SW 1271 (cell line): ENCODE measurements at places on chromosomes 6 and 20.

DNA sequence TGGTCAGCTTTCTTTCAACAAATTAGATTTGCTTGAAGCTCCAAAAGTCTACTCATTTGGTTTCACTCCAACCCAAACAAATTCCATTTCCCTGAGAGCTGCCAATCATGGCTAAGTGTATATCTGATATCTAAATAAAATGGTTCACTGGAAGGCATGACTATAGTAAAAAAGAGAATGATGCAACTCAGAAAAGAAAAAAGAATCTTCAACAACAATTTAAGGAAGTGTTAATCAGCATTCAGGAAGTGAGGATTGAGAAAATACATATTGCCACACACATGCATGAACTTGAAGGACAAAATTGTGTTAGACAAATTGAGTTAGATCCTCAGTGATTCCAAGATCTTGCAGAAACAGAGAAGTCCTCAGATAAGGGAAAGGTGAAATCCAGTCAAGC, 972.9 kb upstream of the FLRT3 start:
- DNase-seq, result no peak

- no peak for DNase-seq
Measured at GRCh38 chr6:139364302-139364981, 10.0 kb downstream of the CITED2 start.

DNA sequence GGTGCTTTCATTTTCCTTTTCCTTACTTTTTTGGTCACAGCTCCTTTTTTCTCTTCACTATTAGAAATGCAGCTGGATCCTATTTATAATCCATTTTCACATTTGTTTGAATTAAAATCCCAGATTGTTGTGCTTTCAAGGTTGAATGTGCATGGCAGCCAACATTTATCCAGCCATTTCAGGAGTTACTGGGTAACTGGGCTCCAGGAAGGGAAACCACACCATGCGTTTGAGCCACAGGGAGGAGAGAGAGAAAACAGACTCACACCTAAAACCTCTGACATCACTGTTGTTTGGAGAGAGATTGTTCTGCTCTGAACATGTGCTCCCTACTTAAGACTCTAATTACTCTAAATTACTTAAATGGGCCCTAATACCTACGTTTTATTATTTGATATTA, 173.4 kb downstream of the BMP2 start:
- DNase-seq, result no peak

GRCh38 chr6:155201461-155202226, 62.2 kb upstream of the CLDN20 start:
- DNase-seq, result no peak

DNA sequence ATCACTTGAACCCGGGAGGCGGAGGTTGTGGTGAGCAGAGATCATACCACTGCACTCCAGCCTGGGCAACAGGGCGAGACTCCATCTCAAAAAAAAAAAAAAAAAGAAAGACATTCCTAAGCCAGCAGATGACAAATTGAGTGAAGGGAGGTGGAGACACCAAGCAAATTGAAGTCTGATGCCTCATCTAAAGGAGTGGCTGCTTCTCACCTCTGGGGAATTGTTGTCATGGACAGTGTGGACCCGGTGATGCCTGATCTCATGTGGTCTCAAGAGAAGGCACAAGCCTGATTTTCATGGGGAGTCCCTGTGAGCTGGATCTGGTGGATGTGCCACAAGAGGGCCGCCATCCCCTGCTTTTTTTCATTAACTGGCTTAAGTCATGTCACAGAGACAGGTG, 272.0 kb downstream of the ZNF217 start:
- peak; percentile 7 for DNase-seq

GRCh38 chr6:138681627-138682026, 91.9 kb upstream of the CCDC28A start:
- no peak for DNase-seq

GRCh38 chr6:152746172-152746553, 4.4 kb upstream of the VIP start:
- DNase-seq, result no peak

- no peak for DNase-seq
Measured at GRCh38 chr6:28607990-28608389, 82.3 kb downstream of the GPX5 start.

- no peak for DNase-seq
Measured at GRCh38 chr20:64041040-64041780, 5.2 kb downstream of the C20orf204 start.

DNA sequence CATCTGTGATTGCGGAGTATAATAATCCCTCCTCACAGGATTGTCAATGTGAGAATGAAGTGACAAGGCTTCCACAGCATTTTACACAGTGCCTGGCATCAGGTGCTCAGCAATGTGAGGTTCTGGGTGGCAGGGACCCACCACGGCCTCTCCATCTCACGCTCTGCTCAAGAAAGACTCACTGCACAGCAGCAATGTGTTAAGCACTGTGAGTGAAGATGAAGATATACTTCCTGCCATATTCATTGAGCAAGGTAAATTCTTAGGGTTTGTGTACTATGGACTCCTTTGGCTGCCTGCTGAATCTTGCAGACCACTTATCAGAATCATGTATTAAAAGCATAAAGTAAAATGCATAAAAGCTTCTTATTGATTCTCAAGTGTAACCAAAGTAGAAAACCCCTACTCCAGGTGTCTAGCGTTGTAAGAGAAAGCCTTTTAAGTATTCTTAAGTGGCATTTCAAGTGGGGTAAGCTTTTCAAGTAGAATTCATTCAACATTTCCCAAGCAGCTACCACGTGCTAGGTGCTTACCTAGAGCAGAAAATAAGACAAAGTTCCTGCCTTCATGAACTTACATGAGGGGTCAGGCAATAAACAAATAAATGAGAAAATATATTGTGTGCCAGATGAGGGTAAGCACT, 17.0 kb upstream of the MEP1A start:
- no peak for DNase-seq

GRCh38 chr6:91293395-91293794, 706.5 kb upstream of the MAP3K7 start:
- DNase-seq, result no peak

DNA sequence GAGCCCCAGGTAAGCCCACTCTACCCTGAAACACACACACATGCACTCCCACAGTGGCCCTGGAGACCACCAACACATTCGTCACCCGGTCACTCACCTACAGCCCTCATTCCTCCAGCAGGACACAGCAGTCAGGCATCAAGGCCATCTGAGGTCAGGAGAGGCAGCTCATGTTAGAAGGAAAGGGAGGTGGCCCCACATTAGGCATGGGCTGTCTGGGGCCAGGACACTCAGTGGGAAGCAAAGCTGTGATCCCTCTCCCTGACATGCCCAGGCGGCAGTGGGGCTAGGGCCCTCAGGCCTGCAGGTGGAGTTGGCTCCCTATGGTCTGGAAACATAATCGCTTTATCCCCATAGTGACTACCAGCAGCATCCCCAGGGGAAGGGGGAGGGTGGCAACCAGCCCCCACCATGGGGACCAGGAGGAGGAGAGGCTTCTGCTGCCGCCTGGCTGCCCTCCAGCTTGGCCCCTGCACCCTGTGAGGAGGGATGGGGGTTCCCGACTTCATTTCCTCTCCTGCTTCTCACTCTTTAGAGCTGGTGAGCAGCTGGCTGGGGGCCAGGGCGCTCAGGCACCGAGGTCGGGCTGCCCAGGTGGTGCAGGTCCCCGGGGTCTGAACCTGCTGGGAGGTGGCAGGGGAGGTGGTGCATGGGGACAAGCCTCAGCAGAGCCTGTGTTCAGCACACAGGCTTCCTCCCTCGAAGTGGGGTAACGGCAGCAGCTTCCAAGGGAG, 76.6 kb upstream of the CST7 start:
- no peak for DNase-seq

GRCh38 chr6:169981969-169982368, 230.5 kb downstream of the ERMARD start:
- DNase-seq, result no peak

GRCh38 chr6:12947151-12947871, 230.7 kb downstream of the PHACTR1 start:
- DNase-seq, result no peak

- peak; percentile 71 for DNase-seq
Measured at GRCh38 chr20:64038565-64039292, 2.7 kb downstream of the C20orf204 start.

DNA sequence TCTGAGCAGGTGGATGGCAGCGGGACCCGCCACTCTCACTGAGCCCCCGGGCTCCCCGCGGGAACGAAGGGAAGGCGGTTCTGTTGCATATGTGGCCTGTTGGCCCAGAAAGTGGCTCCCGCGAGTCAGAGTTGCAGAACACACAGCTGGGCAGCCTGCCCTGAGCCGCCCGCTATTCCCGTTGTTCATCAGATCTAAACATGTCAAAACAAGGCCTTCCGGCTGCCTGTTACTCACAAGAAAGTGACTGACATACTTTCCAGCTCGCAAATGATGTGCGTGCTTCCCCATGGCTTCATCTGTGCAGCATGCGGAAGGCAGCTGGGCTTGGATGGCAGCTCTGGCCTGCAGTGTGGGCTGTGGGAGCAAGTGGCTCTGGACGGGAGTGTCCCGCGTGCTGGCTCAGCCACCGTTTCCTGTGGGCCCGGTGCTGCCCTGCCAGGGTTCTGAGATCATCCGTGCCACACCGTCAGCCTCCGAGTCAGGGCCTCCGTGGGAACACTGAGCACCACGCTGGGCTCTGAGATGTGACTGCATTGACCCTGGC, 227.3 kb downstream of the ERMARD start:
- DNase-seq, result no peak

- no peak for DNase-seq
Measured at GRCh38 chr20:24704899-24705298, 235.5 kb downstream of the SYNDIG1 start.

DNA sequence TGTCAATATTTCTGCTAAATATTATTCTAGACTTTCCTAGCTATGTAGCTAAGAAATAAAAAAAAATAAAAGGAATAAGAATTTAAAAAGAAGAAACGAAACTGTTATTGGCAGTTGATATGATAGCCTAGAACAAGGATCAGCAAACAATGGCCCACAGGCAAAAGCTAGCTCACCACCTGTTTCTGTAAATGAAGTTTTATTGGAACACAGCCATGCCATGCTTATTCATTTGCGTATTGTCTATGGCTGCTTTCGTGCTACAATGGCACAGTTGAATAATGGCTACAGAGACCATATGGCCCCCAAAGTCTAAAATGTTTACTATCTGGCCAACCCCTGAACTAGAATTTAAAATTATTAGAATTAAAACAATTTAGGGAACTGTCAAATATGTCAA, 952.6 kb upstream of the MAP3K7 start:
- DNase-seq, result no peak

DNA sequence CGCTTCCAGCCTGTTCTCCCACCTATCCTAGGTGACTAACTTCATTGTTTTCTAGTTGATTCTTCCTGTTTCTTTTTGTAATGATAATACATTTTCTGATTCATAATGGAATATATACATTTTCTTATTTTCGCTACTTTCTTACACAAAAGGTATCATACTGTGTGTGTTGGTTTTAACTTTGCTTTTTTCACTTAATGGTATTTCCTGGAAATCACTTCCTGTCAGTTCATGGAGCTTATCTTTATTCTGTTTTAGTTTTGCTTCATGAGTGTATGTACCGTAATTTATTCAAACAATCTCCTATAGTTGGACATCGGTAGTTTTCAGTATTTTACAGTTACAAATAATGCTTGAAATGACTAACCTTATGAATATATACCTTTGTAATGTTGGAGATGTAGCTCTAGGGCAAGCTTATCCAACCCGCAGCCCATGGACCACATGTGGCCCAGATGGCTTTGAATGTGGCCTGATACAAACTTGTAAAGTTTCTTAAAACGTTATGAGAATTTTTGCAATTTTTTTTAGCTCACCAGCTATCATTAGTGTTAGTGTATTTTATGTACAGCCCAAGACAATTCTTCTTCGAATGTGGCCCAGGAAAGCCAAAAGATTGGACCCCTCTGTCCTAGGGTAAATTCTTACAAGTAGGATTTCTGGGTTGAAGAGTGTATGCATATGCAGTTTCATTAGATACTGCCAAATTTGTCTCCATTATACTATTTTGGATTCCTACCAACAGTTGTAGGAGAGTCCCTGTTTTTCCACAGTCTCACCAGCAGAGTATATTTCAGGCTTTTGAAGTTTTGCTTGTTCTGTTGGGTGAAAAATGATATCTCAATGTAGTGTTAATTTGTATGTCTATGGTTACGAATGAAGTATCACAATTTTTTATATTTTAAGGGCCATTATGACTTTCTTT, 16.7 kb downstream of the TRMT11 start:
- no peak for DNase-seq

GRCh38 chr6:167094820-167095637, 27.9 kb upstream of the CCR6 start:
- no peak for DNase-seq

GRCh38 chr6:15522026-15522425, 140.8 kb downstream of the DTNBP1 start:
- DNase-seq, result no peak

DNA sequence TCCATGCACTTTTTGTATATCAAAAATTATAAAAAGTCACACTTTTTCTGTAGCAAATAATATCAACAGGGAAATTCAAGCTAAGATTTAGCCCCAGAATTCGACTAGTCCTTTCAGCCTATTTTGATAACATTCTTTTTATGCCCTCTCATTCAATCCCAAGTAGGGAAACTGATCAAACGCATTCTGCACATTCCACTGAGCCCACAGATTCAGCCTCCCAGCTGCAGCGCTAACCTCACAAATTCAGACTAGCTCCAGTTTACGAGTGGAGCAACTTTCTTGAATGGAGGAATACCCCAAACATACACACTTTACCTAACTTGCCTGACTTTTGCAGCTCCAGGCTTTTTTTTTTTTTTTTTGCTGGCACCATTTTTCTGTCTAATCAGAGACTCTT, 70.3 kb upstream of the HEY2 start:
- no peak for DNase-seq

DNA sequence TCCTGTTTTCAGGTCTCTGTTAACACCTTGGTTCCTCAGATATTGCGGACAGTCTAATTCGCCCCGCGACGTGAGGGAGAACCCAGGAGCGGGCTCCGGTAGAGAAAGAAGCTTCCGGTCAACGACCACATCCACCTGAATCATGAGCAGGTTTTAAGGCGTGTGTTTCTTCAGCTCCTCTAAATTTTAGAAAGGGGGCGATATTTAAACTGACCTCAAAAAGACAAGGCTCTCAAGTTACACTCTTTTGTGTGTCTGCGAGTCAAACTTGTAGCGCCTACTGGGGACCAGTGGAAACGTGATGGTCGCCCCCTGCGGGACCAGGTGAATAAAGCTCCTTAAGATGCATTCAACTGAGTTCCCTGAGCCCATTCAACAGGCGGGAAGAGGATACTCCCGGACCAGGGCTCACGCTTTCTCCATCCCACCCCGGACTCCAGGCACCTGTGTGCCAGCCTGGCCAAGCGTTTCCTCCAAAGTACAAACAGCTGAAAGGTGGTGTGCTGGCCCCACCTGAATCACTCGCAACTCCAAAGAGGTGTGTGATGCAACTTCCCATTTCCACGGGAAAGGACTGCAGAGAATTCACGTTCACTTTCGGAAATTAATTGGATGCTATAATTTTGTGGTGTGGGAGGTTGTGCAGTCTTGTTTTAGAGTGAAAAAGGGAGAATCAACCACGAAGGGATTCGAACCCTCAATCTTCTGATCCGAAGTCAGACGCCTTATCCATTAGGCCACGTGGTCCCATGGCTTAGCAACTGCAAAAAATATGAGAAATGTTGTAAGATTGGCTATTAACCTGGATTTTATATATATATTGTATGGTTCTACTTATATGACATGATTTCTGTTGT, 17.0 kb downstream of the GPX5 start:
- DNase-seq, result peak; percentile 77
